T-cell (primary cell): ENCODE measurements at places on chromosomes 3 and 15. TPM values are rescaled to one million over a fixed set of nuclear protein-coding genes. Genes with fewer than 3 reads are reported as not detected.

The PRSS50 gene
- not detected for total RNA-seq

GRCh38 chr3:169494982-169495381 lies 168.5 kb downstream of the MECOM start:
- H3K4me1 ChIP-seq: no peaks in the 10 kb centered on the region
- DNase-seq: no peak
- H3K27me3 ChIP-seq: no peaks in the 10 kb centered on the region
- no peak overlapping the region for H3K27ac ChIP-seq
- H3K4me3 ChIP-seq: no peak overlapping the region

GRCh38 chr3:128504963-128505730 lies 12.1 kb upstream of the GATA2 start:
- H3K36me3 ChIP-seq: no peaks in the 10 kb centered on the region
- H3K4me1 ChIP-seq: no peaks in the 10 kb centered on the region
- no peak overlapping the region for H3K27ac ChIP-seq
- H3K27me3 ChIP-seq: no peaks in the 10 kb centered on the region
- no peak for DNase-seq
- H3K4me3 ChIP-seq: no peak overlapping the region

DNA sequence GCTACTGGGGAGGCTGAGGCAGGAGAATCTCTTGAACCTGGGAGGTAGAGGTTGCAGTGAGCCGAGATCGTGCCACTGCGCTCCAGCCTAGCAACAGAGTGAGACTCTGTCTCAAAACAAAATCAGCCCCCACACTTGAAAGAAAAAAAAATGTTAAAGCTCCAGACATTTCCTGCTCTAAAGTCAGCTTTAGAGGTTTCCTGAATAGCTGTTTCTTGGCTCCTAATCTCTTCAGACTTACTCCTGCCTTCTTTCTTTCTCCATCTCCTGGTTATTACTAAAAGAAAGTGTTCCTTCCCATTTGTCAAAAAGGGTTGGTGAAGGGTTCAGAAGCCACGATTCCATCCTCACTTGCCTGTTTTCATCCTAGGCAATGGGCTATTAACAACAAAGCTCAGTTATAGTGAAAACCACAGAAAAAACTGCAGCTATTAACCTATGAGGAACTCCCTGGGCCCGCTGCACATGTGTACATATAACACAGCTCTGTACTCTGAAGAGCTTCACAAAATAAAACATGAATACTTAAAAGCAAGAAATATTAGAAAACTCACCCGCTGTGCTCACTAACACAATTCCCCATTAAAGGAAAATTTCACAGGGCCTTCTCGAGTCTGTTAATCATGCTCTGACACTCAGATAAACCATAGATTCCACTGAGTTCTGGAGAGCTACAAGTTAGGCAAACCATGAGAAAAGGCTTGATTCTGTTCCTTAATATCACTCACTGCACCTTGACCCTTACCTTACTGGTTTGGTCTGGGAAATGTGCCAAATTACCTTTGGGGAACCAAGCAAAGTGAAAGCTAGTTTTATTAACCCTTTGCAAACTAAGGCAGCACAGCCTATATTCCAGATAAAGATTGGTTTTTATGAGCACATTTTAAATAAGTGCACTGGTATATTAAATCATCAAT lies 89.9 kb upstream of the TSPAN3 start:
- peaks cover 24% of the 10 kb centered on the region for H3K4me1 ChIP-seq
- H3K27me3 ChIP-seq: no peaks in the 10 kb centered on the region
- DNase-seq: no peak
- no peak overlapping the region for H3K4me3 ChIP-seq
- no peaks in the 10 kb centered on the region for H3K36me3 ChIP-seq

DNA sequence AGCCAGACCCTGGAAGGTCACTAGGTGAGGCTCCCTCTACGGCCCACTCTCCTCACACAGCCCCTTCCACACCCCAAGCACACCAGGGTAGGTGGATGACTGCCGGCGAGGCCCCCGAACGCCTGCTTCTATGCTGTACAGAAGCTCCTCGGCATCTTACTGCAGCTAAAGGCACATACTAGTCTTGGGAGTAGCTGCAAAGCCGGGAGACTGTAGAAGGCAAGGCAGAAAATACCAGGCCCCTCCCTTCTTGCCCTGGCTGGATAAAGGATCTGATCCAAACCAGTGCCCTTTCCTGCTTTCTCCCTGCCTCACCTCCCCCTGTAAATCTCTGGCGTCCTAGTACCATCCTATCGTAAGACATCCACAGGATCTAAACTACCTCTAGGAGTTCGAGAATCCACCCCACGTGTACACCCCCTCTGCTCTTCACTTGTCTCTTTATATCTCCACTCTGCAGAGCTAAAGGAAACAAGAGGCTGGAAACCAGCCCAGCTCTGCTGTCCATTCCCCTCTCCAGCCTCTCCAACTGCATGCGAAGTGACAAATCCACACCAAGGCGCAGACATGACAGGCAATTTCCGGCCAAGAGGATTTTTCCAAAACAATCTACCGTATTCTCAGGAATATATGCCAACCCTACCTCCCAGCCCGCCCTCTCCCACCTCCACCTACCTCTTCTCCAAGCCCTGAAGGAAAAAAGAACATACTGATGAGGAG lies 11.8 kb downstream of the TNK2 start:
- no peaks in the 10 kb centered on the region for H3K27me3 ChIP-seq
- H3K4me1 ChIP-seq: peaks cover 19% of the 10 kb centered on the region
- H3K27ac ChIP-seq: peak overlapping the region; percentile 87
- peak overlapping the region; percentile 71 for H3K4me3 ChIP-seq
- peaks cover 11% of the 10 kb centered on the region for H3K36me3 ChIP-seq

- peaks cover 2% of the 10 kb centered on the region for H3K27me3 ChIP-seq
- H3K4me3 ChIP-seq: no peak overlapping the region
- no peaks in the 10 kb centered on the region for H3K36me3 ChIP-seq
- H3K27ac ChIP-seq: no peak overlapping the region
- H3K4me1 ChIP-seq: no peaks in the 10 kb centered on the region
These were observed 13.4 kb upstream of the GHSR start for GRCh38 chr3:172461530-172462138.

DNA sequence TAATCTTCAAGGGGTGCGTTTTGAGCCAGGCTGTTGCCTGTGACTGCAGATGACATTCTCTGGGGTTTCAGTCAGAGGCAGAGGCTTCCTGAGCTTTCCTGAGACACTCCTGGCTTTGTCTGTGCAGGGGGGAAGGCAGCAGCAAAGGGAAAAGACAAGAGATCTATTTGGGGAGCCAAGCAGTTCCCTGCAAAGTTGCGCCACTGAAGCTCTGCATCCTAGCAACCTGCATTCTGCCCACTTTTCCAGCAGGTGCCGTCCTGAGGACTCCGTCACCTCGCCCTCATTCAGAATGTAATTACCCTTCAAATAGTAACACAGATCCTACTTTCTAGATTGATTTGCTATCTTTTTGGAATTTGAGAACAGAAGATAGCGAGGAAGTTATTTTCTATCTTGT lies 1.9 kb upstream of the TMEM158 start:
- H3K27ac ChIP-seq: no peak overlapping the region
- no peaks in the 10 kb centered on the region for H3K36me3 ChIP-seq
- H3K4me1 ChIP-seq: peaks cover 13% of the 10 kb centered on the region
- peaks cover 59% of the 10 kb centered on the region for H3K27me3 ChIP-seq

DNA sequence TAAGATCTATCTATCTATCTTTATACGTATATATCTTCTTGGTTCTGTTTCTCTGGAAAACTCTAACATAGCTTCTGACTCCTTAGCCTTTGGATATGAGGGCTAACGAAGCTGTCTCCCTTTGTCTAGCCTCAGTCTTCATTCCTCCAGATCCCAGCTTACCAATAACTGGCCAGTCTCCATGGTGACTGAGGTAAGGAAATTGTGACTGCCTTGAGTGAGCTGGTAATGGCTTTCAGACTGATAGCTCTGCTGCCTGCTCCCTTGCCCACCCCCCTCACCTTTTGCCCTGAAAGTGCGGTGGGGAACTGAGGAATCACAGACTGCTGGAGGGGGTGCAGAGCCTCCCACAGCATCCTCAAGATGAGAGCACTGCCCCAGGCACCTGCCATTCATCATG lies 65.8 kb upstream of the ABHD17C start:
- no peak overlapping the region for H3K27ac ChIP-seq
- no peak overlapping the region for H3K4me3 ChIP-seq
- no peak for DNase-seq
- no peaks in the 10 kb centered on the region for H3K36me3 ChIP-seq
- H3K4me1 ChIP-seq: no peaks in the 10 kb centered on the region

The TRPM1 gene
- total RNA-seq: not detected

DNA sequence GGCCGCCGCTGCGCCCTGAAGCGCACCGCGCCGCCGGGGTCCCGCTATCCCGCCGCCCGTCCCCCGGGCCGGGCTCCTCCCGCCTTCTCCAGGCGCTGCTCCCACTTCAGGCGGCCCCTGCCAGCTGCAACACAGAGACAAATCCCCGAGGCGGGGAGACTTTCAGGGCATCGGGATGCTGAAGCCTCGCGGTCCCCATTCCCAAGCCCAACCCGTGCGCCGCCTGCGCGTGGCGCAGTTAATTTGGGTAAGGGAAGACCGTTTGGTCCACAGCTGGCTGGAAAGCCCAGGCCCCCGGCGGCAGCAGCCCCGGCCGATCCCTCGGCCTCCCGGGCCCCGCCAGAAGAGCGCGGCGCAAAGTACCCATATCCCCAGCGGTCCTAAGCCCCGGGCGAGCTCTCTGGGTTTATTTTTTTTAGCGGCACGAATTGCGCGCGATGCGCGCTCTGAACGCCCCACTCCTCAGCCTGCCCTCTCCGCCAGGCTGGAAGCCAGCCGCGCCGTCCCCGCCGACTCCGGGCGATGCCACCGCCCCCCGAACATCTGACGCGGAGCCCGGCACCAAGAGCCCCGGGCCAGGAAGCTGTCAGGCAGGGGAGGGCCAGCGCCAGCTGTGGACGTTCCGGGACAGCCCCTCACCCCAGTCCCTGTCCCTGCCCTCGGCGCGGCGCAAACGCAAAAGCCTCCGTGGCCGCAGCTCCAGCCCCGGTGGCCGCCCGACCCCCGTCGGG lies 517 bp downstream of the FBN1 start:
- no peak for DNase-seq
- H3K4me3 ChIP-seq: no peak overlapping the region
- H3K36me3 ChIP-seq: no peaks in the 10 kb centered on the region
- no peak overlapping the region for H3K27ac ChIP-seq

The SCG5 gene
- not detected for total RNA-seq

GRCh38 chr15:70348581-70349344 lies 251.0 kb upstream of the TLE3 start:
- no peak for DNase-seq
- no peak overlapping the region for H3K4me3 ChIP-seq
- H3K4me1 ChIP-seq: peaks cover 4% of the 10 kb centered on the region
- H3K36me3 ChIP-seq: no peaks in the 10 kb centered on the region
- H3K27ac ChIP-seq: no peak overlapping the region

DNA sequence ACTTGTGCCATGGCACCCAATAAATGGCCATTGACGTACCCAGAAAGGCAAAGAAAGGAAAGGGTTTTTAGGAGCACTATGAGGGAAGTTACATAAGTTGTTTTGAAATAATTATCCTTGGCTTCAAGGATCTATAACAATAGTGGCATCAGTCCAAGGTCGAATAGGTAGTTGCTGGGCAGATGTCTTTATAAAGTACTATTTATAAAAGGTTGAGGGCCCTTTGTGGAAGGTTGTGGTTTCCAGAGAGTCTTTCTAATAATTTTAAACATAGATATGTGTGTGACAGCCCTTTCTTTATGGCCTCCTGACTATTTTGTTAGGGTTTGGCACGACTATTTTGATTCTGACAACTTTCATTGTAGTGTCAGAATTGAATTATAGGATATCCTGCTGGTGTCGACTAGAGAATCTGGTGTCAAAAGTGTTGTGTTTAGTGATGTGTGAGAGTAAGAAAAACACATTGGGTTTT lies 260.5 kb downstream of the PYDC2 start:
- H3K27ac ChIP-seq: no peak overlapping the region
- H3K36me3 ChIP-seq: no peaks in the 10 kb centered on the region
- H3K27me3 ChIP-seq: no peaks in the 10 kb centered on the region
- no peak overlapping the region for H3K4me3 ChIP-seq
- no peak for DNase-seq

The P2RY1 gene
- 0.44 TPM for total RNA-seq

The U2SURP gene
- 120 TPM for total RNA-seq

- H3K36me3 ChIP-seq: no peaks in the 10 kb centered on the region
- no peak overlapping the region for H3K4me3 ChIP-seq
- H3K27ac ChIP-seq: no peak overlapping the region
These were observed 11.1 kb downstream of the FAH start for GRCh38 chr15:80163897-80164296.

DNA sequence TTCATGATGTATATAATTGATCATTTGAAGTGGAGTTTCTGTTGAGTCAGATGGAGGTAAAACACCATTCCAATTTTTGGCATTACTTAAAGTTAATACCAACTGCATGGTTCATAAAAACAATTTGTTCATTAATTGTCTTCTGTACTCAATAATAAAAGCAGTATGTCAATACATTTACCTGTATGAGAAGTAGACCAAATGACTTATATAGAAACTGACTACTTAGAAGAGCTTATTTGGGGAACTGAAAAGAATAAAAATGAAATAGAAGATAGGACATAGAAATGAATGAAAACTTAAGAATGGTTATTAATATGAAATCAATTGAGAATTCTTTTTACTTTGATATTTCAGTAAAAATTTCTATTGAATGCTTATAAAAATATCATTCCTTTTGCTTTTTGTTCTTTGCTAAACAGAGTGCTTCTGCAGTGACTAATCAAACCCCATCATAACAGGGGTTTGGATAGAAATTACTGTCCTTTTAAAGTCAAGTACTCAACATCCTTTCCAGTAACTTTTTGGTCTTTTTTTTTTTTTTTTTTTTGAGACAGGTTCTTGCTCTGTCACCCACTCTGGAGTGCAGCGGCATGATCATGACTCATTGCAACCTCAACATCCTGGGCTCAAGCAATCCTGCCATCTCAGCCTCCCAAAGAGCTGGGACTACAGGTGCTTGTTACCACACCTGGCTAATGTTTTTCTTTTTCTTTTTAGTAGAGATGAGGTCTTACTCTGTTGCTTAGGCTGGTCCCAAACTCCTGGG lies 6.5 kb upstream of the CRYBG3 start:
- no peaks in the 10 kb centered on the region for H3K27me3 ChIP-seq
- peak; percentile 13 for DNase-seq
- no peak overlapping the region for H3K27ac ChIP-seq

The GREM1 gene
- 0.64 TPM for total RNA-seq

DNA sequence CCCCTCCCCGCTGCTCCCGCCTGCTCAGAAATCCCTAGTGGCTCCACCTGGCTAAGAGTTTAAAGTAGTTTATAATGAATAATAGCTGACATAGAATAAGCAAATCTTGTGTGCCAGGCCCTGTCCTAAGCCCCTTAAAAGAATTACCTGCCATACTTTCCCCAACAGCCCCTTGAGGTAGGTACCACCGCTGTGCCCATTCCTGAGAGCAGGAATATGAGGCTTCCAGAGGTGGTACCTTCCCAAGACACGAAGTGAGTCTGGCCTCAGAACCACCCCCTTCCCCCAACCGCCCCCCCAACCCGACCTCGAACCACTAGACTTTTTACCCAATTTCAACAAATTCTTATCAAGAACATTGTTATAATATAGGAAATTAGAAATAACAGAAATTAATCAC lies 1.2 kb downstream of the ABHD6 start:
- H3K4me1 ChIP-seq: peaks cover 4% of the 10 kb centered on the region
- no peak overlapping the region for H3K27ac ChIP-seq
- DNase-seq: no peak
- H3K36me3 ChIP-seq: no peaks in the 10 kb centered on the region
- H3K4me3 ChIP-seq: peak overlapping the region; percentile 92

The GRM2 gene
- total RNA-seq: 6.9 TPM
